Endothelial cell (in vitro differentiated cells): ENCODE measurements at places on chromosomes 3 and 15.

GRCh38 chr15:90400005-90400758 lies 12.1 kb downstream of the IQGAP1 start:
- no peak for DNase-seq

- DNase-seq, result no peak
These were observed 17.2 kb downstream of the CASR start for GRCh38 chr3:122200661-122201060.

- DNase-seq, result no peak
These were observed 40.1 kb downstream of the FBXO22 start for GRCh38 chr15:75943713-75944215.

DNA sequence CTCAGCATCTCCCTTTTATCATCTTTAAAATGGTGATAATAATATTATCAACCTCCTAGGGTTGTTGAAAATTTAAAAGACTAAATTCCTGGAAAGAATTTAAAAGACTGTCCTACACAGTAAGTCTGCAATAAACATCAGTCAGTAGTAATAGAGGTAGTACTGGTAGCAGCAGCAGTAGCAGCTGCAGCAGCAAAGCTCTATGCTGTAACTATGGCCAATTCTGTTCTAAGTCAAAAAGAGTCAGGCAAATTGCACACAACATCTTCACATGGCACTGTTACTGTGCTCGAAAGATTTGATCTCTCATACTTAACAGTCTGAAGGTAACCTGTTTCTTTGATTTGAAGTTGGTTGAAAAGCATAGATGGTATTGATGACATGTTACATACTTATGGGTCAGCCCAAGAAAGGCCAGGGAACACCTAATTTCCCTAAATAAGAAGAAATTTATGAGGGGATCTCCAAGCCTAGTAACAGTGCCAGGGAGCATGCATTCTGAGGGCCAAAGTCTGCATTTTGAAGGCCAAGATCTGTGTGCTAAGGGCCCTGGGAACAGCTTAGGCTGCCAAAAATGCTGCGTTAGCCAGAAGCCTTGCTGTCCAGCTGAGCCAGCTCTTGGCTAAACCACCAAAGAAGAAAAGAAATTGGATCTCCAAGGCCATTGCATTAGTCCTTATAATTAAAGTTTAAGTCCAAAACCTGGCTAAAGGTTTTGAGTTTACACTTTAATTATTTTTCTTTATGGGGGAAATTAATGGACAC lies 68.2 kb downstream of the SIDT1 start:
- no peak for DNase-seq
